ENCODE measurements at places on chromosomes 7 and 10. TPM values are rescaled to one million over a fixed set of nuclear protein-coding genes. Genes with fewer than 3 reads are reported as not detected.

Gene ENO4
- polyA plus RNA-seq, result 5.1 TPM

Gene SKIDA1
- 12.2 TPM for polyA plus RNA-seq

Gene PLAU
- polyA plus RNA-seq, result 16.1 TPM

Gene GNG11
- polyA plus RNA-seq, result 38.1 TPM

Gene GPNMB
- polyA plus RNA-seq, result 22.1 TPM

All from left kidney (tissue), 8 donors.